NCI-H774 (cell line): ENCODE measurements at places on chromosomes 6 and 20.

DNA sequence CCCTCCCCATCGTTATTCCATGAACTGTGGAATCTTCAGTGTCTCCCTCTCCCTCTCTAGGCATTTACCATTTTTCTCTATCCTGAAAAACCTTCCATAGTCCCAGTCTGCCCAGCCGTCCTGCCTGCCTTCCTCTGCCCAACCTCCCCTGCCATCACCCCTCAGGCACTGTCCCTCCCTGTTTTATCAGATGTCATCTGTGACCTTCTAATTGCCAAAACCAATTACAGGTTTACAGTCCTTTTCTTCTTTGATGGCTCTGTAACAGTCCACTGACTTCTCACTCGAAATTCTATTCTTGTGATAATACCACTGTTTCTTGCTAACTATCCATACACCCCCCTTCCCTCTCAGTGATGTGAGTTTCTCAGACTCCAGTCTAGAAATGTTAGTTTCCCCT lies 2.3 kb upstream of the SLC23A2 start:
- no peak for DNase-seq

GRCh38 chr6:42313941-42314570 lies 96.4 kb upstream of the MRPS10 start:
- no peak for DNase-seq

GRCh38 chr6:81741689-81742088 lies 10.8 kb downstream of the TENT5A start:
- DNase-seq = no peak

DNA sequence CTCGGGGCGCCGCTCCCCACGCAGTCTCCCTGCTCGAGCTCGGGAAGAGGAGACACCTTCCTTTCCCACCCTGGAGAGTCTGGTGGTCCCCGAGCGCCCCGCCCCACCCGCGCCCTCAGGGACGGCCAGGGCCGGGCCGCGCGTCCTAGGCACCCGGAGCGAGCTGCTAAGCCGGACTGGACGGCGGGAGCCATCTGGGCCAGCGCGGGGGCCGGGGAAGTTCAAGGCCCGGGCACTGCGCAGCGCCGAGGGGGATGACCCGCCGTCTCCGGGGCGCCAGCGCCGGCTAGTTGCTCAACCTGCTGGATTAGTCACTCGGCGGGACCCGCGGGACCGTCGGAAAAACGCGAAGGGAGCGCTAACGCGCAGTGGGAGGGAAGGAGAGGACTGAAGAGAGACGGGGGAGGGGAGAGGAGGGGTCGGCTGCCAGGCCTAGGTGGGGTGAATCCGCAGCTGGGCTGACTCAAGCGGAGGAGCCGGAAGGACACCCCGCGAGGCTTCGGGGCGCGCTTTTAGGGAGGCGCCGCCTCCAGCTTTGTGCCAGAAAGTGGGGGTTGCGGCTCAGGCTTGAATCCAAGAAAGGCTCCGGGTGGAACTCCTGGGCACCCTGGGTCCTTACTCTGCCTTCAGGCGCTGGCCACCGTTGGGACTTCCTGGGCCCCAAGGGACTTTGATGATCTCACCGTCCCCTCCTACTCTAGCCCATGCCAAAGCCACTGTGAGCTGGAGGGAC lies 75.7 kb upstream of the FOXP4 start:
- DNase-seq = no peak

GRCh38 chr6:126724821-126725220 lies 384.9 kb downstream of the CENPW start:
- no peak for DNase-seq

DNA sequence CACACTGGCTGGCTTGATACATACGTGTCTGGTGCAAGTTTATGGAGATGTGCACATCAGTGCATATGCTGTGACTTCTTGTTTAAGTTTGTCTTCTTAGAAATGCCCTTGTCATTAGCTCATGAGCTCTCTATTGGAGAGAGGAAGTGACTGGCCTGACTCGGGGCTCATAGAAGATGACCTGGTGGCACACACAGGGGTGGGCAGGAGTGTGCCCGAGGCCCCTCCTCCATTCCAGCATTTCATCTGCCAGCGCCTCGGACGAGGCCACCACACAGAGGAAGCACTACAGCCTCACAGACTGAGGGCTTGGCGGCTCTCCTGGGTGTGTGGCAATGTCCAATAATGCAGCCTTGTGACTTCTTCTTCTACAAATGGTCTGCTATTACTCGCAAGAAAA lies 109.7 kb downstream of the FAM120B start:
- no peak for DNase-seq

GRCh38 chr6:24272553-24272952 lies 85.3 kb downstream of the DCDC2 start:
- DNase-seq = no peak

- no peak for DNase-seq
These were observed 663.4 kb upstream of the DEFB115 start for GRCh38 chr20:30594112-30594511.

GRCh38 chr6:2891768-2892170 lies 11.3 kb downstream of the SERPINB9 start:
- DNase-seq = no peak

GRCh38 chr20:50274570-50275430 lies 84.2 kb downstream of the CEBPB start:
- DNase-seq = no peak
